ENCODE measurements at places on chromosomes 6 and 20. TPM values are rescaled to one million over a fixed set of nuclear protein-coding genes. Genes with fewer than 3 reads are reported as not detected.

DNA sequence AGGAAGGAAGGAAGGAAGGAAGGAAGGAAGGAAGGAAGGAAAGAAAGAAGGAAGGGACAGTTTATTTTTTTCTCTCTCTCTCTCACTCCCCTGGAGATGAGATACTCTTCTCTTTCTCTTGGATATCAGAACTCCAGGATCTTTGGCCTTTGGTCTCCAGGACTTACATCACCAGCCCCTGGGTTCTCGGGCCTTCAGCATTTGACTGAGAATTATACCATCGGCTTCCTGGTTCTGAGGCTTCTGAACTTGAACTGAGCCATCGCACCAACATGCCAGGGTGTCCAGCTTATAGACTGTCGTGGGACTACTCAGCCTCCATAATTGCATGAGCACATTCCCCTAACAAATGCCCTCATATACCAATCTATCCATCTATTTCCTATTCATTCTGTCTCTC, 69.4 kb upstream of the NRSN1 start:
- no peak for DNase-seq

DLL1 gene
- total RNA-seq = 15.3 TPM

GRCh38 chr6:162442687-162443086, 284.9 kb downstream of the PRKN start:
- no peak for DNase-seq

- no peak for DNase-seq
Observed at GRCh38 chr20:12660918-12661317, 347.9 kb upstream of the SPTLC3 start.

BEND6 gene
- total RNA-seq = 0.35 TPM

DNA sequence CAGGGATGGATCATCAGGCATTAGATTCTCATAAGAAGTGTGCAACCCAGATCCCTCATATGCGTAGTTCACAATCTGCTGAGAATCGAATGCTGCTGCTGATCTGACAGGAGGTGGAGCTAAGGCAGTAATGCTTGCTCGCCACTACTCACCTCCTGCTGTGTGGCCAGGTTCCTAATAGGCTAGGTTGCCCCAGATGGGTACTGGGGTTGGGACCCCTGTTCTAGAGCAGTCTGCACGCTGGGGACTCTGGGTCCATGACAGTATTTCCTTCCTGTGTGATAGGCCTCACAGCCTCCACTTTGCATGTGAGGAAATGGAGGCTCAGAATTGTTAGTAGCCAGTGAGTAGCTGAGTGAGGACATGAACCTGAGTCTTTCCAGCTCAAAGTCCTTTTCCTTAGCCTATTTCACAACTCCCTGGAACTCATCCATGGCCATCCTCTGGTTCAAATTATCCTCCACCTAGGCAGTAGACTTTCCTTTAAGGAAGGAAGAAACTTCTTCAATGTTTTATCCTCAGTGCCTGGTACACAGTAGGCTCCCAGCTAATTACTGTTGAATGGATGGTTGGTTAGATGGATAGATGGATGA, 117.2 kb downstream of the SYCP2 start:
- no peak for DNase-seq

DNA sequence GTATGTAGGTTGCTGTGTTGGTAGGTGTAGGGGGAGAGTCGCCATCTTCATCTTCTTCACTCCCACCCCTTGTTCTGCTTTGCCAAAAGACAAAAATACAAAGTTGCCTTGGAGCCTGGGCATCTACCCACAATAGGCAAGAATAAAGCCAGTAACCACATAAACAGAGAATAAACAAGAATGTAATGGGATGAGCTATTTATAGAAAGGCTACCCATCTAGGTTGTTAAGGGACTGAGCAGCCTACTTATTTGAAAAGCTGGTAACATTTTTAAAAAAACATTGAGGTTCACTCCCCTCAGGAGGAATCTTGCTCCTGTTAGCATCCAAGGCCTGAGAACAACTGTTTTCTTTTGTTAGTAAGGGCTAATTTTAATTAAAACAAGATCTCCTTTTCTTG, 301.4 kb upstream of the STXBP5 start:
- no peak for DNase-seq

DNA sequence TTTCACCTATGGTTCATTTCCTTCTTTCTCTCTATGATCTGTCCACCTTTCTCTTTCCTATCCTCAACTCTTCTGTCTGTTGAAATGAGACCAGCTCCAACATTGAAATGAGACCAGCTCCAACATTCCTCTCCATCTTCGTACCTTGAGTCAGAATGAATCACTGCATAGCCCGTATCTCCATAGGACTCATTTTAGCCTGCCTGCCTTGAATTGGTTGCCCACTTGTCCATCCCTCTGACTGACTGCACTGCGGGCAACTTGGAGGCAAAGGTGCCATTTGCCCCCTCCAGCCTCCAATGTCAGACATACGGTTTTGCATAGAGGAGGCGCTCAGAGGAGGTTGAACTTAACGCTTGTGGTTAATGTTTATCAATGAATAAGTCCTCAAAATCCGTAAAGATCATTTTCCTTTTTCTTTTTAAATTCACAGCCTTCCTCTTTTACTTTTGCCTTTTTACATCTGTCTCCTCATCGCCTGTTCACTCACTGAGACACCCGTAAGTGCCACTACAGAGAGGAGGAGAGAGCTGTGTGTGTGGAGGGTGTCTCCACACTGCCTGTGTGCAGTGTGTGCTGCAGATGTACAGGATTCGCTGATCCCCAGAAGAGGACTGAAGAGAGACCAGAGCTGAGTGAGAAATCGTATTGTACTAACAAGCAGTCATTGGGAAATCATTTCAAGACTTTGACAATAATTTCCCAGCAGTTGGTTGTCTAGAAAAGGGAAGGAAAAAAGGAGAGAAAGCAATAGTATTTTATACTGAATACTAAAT, 579.6 kb upstream of the MAP3K7 start:
- DNase-seq = no peak

PCED1A gene
- total RNA-seq = 10.2 TPM

Data from left ventricle myocardium superior (tissue), 1 donor.